Body of pancreas (tissue), 4 donors: ENCODE measurements at places on chromosomes 5 and 9. TPM values are rescaled to one million over a fixed set of nuclear protein-coding genes. Genes with fewer than 3 reads are reported as not detected.

The MZB1 gene
- not detected for total RNA-seq

The HSD17B3 gene
- 0.52 TPM for total RNA-seq

DNA sequence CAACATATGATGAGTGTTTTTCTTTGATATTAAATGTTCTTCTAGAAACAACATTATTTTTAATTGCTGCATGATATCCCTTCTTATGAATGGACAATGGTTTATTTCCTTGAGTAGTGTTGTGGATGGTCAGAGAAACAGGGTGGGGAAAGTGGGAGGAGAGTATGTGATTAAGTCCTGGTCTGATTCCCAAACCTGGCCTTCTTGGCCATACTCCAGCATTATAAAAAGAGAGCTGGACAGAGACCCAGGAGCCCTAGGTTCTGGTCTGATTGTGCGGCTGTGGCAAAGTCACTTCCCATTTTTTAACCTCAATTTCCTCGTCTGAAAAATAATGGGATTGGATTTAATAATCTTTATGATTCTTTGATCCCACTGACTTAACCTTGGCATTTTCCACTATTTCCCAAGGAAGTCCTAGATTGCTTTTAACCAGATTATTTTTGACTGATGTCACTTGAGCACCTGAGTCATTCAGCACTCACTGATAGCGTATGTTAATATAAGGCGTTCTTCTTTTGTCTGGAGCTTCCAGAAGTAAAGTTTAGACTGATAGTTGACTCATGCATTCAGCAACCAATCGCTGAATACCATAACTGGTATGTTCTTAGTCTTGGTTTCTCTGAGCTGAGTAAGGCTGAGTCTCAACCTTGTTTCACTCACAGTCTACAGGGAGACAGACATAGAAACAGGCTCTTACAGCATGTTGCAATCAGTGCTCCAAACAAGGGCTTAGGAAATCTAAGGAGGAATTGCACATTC lies 26.2 kb downstream of the OSMR start:
- no peaks in the 10 kb centered on the region for H3K36me3 ChIP-seq
- H3K4me3 ChIP-seq, result no peak overlapping the region
- peaks cover 6% of the 10 kb centered on the region for H3K4me1 ChIP-seq
- DNase-seq, result no peak
- no peak overlapping the region for H3K27ac ChIP-seq
- no peaks in the 10 kb centered on the region for H3K27me3 ChIP-seq

DNA sequence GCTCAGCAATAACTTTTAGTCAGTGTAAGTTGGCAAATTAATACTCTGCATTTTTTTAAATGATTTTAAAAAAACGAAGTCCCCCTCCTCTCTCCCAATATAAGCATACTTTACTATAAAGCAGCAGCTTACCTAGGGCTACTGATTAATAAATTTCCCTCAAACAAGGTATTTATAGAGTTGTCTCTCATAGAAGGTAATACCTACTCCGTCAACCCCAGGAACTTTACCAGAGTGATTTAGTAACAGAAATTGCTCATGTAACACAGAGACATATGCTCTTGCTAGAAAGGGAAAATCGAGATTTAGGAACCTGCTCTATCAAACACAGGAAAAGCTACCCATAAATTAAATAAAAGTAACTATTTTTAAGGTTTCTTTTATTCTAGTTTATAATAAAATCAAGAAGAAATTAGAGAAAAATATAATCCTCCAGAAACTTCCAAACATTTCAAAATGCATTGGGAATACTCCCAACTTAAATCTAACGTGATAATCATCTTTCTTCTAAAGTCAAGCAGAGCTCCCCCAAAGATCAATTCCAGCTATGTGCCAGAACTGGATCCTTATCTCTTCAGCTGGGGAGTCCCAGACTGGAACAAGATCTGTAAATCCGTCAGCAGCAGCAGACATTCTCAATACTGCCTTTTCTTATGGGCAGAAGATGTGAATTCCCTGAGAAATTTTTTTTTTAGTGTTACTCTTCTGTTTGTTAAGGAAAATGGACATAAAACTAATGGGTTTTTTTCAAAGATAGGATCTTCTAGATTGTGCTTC lies 69.6 kb downstream of the ADAMTS16 start:
- no peak overlapping the region for H3K27ac ChIP-seq
- no peak overlapping the region for H3K4me3 ChIP-seq
- no peaks in the 10 kb centered on the region for H3K4me1 ChIP-seq
